Stimulated activated CD4-positive, alpha-beta T cell treated with anti-CD3 and anti-CD28 coated beads, TNF-alpha, amount 100 ng/mL, for 48 hours (primary cell): ENCODE measurements at places on chromosomes 7 and 10.

DNA sequence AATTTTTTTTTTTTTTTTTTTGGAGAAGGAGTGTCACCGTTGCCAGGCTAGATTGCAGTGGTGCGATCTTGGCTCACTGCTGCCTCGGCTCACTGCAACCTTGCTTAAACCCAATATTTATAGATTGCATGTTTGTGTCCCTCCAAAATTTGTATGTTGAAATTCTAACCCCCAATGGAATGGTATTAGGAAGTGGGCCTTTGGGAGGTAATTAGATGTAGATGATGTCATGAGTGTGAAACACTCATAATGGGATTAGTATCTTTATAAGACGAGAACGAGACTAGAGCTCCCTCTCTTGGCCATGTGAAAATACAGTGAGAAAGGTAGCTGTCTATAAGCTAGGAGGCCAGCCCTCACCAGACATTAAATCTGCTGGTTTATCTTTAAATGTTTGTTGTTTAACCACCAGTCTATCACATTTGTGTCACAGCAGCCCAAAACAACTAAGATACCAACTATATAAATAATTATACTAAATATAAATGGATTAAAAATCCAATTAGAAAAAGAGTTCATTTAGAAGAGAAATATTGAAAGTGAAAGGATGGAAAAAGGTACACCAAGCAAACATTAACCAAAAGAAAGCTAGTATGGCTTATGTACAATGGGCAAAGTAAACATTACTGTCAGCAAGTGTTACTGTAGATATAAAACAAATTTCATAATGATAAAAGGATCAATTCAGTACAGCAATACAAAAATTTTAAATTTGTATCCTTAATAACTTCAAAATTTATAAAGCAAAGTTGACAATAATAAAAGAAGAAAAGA, 9.3 kb downstream of the TCAF1 start:
- no peak for DNase-seq

GRCh38 chr10:88545359-88545758, 37.8 kb downstream of the RNLS start:
- DNase-seq = no peak

DNA sequence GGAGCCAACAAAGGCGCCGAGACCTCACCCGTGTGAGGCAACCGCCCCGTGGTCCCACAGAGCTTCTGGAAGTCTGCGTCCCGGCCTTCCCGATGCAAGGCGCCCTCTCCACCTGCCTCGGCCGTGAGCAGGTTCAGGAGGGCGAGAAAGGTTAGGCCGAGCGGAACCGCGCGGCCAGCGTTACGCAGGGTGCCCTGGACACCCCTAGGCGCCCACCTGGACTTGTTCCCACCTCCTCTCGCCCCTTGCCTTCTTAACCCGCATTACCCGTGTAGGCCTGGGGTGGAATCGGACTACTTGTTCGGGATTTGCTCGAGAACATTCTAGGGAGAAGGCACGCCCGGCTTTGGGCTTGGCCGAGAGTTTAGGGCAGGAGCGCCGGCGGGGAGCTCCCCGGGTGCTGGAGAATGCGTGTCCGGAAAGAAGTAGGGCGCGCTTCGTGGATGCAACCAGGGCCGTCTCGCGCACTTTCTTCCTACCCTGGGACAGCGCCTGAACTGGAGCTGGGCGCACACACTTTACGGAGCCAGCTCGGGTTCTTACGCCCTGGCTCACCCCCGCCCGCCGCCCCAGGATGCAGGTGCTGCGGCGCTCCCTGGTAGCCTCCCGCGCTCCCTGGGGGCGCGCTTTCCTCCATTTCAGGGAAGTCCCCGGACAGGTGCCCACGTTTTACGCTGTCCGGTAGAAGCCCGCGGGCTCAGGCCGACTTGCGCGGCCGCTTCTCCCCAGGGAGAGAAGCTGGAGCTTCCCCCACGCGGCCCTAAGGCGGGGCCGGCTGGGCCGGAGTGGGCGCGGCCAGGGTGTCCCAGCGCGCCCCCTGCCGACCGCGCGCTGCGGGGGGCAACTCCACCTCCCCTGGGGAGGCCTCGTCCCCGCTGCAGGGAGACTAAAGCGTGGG, 74.5 kb downstream of the INSIG1 start:
- no peak for DNase-seq

- no peak for DNase-seq
Observed at GRCh38 chr7:128057909-128058308, 26.7 kb upstream of the LRRC4 start.
